Fibroblast of skin of right quadriceps (primary cell): ENCODE measurements at places on chromosomes 7 and 10.

DNA sequence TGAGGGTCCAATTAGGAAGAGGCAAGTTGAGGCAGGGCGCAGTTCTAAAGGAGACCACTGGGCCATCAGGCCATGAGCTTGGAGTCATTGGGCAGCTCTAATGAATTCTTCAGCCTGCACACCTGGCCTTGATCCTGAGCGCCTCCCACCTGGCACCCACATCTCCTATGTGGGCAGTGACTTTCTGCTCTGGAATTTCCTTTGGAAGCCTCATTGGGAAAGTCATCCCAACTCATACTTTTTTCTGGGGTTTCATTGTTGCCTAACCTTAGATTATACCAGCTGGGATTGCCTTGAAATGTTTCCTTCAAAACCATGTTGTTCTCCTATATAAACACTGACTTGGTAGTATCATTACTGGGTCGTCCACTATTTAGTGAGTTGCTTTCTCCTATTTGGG, 54.1 kb downstream of the PLPP4 start:
- peak; percentile 7 for DNase-seq

- no peak for DNase-seq
Observed at GRCh38 chr7:132652507-132652906, 76.2 kb upstream of the PLXNA4 start.

- DNase-seq, result peak; percentile 13
Observed at GRCh38 chr7:155291045-155291530, 6.6 kb upstream of the INSIG1 start.

GRCh38 chr7:108492742-108493141, 33.2 kb downstream of the PNPLA8 start:
- DNase-seq, result no peak

DNA sequence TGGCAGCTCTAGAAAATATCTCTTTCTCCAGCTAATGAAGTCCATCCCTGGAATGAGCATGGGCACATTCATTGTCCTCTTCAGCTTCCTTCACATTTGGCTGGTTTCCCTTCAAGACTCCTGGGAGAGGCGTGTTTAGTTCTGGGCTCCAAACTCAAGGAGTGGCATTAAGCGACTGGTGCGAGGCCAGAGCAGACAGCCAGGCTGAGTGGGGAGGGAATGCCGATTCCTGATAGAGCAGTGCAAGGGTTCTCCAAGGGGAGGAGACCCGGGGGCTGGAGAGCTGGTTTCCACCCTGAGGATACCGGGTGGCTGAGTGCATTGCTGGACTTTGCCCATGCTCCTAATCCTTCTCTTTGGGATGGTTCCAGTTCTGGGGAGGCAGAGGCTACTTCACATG, 372.1 kb downstream of the RPS24 start:
- no peak for DNase-seq

- DNase-seq, result peak; percentile 88
Observed at GRCh38 chr7:94344826-94345225, 49.9 kb upstream of the COL1A2 start.

DNA sequence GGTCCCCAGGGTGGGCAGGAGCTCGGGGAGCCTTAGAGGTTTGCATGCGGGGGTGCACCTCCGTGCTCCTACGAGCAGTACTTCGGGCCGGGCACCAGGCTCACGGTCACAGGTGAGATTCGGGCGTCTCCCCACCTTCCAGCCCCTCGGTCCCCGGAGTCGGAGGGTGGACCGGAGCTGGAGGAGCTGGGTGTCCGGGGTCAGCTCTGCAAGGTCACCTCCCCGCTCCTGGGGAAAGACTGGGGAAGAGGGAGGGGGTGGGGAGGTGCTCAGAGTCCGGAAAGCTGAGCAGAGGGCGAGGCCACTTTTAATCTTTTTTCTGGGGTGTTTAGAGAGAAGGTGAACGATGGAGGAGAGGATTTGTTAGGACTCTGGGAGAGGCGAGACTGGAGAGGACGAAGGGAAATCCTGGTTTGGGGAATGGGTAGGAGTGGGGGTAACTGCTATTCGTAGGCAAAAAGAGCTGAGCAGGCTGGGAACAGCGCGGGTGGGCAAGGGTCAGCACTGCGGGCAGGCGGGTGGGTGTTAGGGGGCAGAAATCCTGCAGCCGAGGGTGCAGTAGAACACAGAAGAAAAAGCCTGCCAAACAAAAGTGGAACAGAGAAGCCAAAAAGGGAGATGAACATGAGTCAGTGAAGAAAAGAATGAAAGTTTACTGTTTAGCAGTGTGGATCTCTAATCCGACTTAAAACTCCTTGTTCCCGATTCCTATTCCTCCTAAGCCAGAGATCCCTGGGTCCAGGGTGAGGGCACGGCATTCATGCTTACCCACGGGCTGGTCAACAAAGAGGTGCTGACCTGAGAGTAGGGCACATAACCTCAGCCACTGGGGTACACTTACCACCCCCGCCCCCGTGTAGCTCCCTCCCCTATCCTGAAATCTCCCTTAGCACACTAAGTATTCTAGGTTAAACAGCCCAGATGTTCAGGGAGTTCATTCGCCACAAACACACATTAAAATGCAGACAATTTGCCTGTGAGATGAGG, 26.9 kb downstream of the PRSS2 start:
- no peak for DNase-seq
